Endothelial cell (in vitro differentiated cells): ENCODE measurements at places on chromosomes 7 and 10.

DNA sequence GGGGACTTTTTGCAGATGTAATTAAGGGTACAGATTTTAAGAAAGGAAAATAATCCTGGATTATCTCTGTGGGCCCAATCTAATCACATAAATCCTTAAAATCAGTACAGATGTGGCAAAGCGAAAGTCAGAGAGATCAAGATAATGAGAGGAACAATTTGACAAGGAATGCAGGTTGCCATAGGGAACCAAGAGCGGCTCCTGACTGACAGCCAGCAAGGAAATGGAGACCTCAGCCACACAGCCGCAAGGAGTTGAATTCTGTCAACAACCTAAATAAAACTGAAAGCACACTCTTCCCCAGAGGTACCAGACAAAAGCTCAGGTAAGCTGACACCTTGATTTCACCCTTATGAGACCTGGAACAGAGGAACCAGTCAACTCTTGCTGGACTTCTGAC lies 3.4 kb upstream of the PNPLA8 start:
- no peak for DNase-seq

GRCh38 chr10:122953902-122954730 lies at the start of gene C10orf88:
Gene C10orf88 (minus strand): TSS chr10:122954227. CDS start chr10:122954178, 49 bp downstream.
- peak; percentile 94 for DNase-seq

GRCh38 chr10:119483001-119483400 lies 59.5 kb downstream of the RGS10 start:
- DNase-seq, result no peak

GRCh38 chr7:30082686-30083085 lies 52.1 kb upstream of the MTURN start:
- DNase-seq, result no peak

DNA sequence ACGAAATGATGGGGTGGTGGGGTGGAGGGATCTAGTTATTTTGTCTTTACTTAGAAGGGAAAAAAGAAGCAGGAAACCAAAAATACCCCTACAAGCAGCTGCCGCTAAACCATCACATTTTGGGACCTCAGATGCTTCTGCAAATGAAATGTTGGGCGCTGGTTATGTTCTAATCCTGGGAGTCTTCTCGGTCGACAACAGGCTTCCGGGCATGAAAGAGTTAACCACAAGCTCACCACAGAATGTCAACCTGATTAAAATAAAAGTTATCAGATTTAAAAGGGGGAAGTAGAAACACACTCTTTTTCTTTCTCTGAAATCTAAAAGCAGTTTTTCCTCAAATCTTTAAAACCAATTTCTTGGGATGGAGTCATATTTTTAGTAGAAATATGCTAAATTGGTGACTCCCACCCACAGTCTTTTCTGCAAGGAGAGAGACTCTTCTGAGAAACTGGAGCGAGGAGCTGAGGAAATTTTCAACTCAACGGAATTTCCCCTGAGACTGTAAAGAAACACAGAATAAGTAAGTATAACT lies 16.8 kb downstream of the IL2RA start:
- no peak for DNase-seq

DNA sequence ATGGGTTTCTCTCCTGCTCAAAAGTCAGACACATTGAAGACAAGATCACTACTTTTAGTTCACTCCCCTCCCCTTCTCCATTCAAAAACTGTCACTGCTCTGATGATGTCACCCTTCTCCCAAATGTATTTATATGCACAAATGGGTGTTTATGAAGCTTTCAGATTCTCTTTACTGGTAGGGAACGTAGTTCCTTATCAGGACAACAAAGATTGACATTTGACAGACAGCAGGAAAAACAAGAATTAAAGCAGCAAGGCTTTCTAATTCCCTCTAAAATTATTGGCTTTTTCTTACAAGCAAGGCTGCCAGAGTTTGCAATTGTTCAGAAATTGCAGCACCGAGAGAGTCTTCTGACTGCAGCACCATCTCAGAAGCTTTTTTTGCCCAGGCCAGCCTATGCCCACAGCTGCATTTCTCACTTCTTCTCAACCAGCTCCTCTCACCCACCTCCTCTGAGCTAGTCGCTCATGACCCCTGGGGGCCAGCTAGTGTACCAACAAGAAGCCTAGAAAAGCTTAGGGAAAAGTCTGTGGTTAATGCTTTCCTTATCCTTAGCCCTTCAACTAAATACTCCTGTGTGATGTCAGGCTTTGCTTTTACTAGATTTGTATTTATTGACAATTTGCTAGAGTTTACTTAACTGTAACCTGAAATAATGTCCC lies 265.1 kb downstream of the HTR7 start:
- peak; percentile 69 for DNase-seq

DNA sequence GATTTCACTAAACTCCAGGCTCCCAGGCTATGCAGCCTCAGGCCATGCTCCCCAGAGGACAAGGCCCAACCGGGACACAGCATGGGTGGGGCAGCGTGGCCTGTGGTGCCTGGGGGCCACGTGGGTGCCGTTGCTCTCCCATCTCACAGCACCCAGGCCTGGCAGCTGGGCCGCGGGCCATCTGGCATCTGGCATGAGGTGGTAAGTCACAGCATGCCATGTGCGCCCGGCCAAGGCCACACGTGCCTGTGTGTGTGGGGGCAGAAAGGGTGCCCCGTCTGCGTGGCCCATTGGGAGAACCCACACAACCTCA lies 204.1 kb downstream of the EBF3 start:
- no peak for DNase-seq

DNA sequence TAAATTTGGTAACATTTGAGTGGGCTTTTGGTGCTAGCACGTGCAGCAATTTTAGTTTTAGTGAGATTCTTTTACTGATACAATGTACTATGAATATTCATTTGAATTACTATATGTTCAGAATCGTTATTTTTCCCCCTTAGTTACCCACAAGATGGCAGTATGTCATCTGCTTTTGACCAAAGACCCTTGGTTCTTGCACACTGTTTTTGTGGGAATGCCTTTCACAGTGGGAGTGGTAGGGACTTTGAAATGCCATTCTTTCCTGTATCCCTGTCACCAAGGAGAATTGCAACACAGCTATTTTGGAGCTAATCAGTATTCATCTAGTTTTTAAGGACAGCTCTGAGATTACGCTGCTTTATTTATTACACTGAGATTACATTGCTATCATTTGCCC lies 40.6 kb downstream of the SEC23IP start:
- peak; percentile 5 for DNase-seq

- no peak for DNase-seq
Observed at GRCh38 chr7:17121671-17122070, 176.8 kb upstream of the AHR start.

DNA sequence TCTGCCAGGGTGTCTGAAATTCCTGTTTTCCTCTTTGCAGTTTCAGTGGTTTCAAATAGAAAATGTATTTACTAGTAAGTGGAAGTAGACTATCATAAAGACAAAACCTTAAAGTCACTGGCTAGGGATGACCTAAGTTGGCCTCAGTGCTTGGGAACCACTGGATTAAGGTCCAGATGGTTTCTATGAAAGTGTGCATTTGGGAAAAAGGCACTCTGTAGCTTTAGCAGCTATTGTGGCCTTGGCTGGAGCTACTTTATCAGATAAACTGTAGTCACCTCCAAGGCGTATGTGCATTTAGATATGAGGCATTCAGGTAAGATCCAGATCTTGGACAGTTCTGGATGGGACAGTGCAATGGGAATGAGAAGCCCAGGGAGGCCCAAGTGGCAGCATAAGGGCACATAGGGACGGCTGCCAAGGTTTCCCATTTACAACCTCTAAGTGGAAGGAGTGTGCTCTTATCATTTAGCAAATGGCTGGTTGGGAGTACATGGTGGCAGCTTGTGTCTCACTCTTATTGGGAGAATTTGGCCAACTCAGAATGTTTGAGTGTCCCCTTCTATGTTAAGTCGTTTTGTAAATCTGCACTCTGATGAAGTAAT lies 185.6 kb downstream of the LRMDA start:
- DNase-seq, result no peak

DNA sequence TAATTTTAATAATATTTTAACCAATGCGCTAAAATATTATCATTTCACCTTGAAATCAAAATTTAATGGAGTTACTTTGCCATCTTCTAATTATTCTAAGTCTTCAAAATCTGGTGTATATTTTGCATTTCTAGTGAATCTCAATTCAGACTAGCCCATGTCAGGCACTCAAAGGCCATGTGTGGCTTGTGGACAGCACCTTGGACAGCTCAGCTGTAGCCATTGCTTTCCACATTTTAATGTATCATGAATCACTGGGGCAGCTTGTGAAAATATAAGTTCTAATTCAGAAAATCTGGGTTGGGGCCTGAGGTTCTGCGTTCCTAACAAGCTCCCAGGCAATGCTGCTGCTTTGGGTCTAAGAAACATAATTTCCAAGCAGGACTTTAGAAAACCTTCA lies 57.2 kb downstream of the MGAM2 start:
- peak; percentile 19 for DNase-seq

DNA sequence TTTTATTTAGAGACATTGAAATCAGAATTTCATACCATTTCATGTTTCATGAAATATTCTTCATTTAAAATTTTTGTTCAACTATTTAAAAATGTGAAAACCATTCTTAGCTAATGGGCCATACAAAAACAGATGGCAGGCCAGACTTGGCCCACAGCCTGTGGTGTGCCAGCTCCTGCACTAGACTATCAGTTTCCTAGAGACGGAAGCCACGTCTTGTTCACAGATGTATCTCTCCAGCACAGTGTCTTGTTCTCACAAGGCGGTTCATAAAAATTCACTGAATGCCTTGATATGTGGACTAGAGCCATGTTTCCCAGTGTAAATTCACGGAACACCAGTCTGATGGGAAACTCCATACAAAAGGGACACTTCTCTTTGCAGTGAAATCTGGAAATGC lies 216.0 kb downstream of the KCNMA1 start:
- DNase-seq, result no peak

- no peak for DNase-seq
Observed at GRCh38 chr7:127879942-127880341, 151.3 kb downstream of the LRRC4 start.

GRCh38 chr10:96285331-96285752 lies 14.0 kb upstream of the BLNK start:
- no peak for DNase-seq

DNA sequence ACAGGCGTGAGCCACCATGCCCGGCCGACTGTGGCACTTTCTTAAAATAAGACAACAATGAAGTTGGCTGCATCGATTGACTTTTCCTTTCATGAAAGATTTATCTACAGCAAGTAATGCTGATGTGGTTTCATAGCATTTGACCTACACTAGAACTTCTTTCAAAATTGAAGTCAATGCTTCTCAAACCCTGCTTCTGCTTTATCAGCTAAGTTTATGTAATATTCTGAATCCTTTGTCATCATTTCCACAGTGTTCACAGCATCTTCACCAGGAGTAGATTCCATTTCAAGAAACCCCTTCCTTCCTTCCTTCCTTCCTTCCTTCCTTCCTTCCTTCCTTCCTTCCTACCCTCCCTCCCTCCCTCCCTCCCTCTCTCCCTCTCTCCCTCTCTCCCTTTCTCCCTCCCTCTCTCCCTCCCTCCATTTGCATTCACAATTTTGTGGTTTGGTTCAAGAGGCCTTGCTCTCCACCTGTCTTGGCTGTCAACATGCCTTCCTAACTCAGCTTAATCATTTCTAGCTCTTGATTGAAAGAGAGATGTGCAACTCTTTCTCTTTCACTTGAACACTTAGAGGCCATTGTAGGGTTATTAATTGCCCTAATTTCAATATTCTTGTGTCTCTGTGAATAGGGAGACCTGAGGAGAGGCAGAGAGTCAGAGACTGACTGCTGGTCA lies 52.1 kb downstream of the HDAC9 start:
- DNase-seq, result no peak

DNA sequence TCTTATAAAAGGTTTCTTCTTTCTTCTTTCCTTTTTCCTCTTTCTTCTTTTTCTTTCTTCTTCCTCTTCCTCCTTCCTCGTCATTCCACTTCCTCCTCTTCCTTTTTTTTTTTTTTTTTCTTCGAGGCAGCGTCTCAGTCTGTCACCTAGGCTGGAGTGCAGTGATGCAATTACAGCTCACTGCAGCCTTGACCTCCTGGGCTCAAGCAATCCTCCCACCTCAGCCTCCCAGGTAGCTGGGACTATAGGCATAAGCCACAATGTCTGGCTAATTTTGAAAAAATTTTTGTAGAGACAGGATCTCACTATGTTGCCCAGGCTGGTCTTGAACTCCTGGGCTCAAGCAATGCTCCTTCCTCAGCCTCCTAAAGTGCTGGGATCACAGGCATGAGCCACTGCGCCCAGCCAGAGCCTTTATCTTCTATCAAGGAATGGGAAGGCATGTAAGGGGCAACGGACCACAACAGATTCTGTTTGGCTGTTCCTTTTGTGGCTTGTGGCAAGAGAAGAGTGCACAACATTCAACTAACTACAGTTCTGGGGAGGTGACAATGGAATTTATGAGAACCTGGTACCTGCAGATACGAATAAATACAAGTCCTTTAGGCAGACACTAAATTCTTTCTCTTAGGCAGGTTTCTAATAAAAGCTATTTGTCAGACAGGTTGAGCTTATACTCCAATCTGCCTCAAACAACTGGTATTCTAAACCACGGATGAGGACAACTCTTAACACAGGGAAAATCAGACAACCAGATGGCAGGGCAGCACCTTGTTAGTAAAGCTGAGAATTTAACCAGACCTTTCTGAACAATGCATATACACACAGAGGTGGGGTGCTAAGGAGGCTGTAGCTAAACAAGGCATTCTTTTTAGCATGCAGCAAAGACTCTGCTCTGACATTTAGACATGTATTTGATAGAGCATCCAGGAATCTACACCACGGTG lies 100.3 kb downstream of the DOCK4 start:
- DNase-seq, result no peak

- DNase-seq, result no peak
Observed at GRCh38 chr10:132726194-132726593, 59.8 kb downstream of the NKX6-2 start.

DNA sequence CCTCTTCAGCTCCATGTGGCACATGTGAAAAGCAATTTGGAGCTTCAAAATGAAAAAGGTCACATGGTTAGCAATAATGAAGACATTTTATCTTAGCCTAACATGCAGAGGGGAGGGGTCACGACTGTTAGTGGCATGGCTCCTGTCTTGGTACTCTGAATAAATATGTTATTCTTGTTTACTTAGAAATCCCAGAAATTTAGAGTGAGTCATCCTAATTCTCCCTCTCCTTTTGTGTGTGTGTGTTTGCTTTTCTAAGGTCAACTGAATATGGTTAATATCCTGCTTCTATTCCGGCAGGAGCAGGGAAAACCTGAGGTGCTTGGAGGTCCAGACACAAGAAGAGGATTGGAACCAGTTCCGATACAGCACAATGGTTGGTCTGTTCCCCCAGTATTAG lies 17.6 kb downstream of the BCCIP start:
- no peak for DNase-seq
